Activated naive CD4-positive, alpha-beta T cell treated with Interleukin-2 at 50 U/mL for 16 hours (primary cell): ENCODE measurements at places on chromosomes 1 and 21.

DNA sequence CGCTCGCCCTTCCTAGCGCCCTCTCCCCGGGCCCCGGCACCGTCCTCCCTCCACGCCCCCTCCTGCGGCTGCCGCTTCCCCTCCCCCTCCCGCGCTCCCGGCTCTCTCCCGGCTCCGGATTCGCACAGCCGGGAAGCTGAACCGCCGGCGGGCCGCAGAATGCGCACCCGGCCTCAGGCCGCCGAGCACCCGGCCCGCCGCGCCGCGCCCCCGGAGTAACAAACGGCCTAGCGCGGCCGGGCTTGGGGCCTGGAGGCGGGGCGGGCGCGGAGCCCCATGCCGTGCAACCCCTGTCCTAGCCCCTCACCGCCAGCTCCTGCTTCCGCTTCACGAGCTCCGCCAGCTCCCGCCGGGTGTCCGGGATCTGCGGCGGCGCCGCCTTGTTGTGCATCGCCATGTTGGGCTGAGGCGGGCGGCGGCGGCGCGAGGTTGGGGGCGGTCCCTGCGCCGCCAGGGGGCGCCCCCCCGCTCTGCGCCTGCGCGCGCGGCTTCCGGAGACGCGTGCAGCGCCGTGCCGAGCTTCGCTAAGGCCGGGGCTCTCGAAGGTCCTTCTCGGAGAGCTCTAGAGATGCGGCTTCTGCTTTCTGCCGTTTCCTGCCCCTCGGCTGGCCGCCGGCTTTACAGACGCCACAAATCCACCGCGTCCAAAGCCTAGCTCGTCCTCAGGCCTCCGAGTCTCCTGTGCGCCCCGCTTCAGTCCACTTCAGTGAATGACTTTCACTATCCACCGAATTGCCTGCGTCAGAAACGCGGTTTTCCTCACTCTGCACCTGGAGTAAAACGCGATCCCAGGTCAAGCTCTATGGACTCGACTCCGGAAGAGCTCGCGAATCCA lies at the start of gene MEAF6:
TSS of gene MEAF6 (minus strand) at position 417 of the 835 bp plus-strand sequence. CDS start at position 397, 20 bp downstream.
- DNase-seq = peak; percentile 83

DNA sequence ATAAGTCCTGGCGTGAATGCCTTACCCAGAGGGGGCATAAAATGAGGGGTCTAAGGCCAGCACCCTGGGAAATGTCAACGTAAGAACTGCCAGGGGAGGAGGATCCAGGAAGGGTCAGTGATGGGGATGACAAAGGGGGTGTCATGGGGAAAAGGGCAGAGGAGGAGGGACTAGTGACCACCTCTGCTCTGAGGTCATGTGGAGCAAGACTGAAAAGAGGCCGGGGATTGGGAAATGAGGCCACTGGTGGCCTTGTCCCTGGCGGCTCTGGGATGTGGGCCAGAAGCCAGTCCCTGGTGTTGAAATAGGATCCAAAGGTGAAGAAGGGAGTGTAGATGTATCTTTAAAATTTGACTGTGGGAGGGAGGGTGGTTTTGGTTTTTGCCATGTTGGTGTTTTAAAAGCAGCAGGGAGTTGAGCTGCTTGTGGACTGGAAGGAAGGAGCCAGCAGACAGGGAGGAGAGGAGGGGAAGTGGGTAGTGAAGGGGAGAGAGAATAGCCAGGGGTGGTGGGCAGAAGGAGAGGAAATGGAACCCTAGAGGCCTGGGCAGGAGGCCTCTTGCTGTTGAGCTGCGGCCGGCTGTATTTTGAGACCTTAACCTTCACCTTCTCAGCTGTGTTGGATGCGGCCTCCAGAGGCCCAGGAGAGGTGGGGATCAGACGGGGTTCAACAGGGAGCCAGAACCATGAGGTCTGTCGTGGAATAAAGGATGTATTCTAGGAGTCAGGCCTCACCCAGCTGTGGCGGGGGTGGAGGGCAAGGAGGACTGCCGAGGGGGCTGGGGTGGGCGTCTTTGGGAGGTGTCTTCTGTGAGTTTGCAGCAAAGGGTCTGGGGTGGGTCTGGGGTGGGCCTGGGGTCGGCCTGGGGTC lies 92.5 kb downstream of the DHRS3 start:
- no peak for DNase-seq

- DNase-seq = no peak
These were observed 214.4 kb downstream of the NRIP1 start for GRCh38 chr21:14850394-14850793.

DNA sequence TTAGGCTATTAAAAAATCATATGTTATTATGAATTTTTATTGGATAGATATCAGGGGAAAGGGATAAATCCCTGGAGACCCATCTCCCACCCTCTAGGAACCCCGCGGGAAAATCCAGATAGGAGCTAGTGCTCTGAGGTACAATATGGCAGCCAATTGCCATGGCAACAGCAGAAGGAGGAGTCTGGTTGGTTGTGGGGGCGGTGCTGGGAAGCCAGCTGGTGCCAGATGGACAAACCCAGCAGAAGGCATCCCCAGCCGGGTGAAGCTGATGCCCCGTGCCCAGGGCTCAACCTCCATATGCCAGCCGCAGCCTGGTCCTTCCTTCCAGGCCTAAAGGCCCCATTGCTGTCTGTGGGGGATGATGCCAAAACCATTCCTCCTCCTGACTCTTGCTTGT lies 38.3 kb downstream of the RHBG start:
- no peak for DNase-seq

DNA sequence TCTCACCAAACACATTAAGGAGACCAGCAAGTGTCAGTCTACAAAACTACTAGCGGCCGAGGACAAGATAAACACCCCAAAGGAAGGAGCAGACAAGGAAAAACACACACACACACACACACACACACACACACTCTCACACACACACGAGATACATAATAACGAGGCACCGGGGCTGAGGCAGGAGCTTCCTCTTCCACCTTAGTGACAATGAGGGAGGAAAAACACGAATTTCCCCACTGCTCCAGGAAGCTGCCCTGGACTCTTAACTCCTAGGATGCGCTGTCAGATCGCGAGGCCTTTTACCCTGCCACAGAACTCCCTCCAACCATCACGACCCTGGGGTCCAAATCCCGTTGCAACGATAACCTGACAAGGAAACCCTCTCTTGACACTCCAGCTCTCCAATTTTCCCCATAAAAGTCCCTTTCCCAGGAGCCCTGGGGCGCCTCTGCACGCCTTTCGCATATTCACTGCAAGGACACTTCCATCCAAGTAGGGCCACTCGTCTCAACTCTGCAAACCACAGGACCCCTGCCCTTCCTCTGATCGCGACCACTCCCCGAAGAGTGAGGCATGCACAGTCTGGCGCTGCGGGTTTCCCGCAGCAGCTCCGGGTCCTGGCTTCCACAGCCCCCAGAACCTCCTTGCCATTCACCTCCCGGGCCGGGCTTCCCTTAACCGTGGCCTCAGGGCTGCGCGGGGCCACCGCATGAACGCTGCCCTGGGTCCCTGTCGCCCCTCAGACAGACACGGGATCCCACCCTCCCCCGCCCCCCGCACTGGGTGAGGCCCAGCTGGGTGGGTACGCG lies 581 bp downstream of the ETV3 start:
- DNase-seq = no peak

DNA sequence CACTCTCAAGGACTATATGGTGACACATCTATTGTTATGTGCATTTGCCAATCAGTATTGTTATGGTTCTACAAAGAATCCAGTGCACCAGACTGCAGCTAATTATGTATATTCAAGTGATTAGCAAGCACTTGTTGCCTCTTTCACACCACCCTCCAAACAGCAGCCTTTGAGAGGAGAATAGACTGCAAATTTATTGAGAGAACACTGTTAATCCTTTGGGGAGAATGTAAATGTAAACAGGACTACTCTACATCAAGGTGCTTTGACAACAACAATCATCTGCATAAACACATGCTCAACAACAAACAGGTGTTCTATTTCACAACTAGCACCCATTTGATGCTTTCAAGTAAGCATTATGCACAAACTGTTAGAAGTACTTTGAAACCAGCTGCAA lies 117.4 kb downstream of the AKT3 start:
- no peak for DNase-seq

- no peak for DNase-seq
These were observed 21.1 kb downstream of the SYNC start for GRCh38 chr1:32681509-32681908.

DNA sequence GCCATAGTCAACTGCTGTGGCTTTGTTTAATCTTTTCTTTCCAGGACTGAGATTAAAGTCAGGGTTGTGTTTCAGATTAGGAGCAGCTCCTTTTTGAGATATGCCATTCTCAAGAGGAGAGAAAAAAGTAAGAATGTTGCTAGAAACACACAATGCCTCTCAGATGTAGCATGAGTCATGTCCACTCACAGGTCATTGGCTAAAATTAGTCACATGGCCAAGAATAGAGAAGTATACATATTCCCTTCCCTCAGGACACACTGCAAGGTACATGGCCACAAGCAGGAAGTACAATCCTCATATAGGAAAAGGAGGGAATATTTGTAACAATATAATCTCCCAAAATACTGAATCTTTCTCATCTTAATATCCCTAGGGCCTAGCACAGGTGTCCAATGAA lies 141.9 kb upstream of the PTBP2 start:
- no peak for DNase-seq

DNA sequence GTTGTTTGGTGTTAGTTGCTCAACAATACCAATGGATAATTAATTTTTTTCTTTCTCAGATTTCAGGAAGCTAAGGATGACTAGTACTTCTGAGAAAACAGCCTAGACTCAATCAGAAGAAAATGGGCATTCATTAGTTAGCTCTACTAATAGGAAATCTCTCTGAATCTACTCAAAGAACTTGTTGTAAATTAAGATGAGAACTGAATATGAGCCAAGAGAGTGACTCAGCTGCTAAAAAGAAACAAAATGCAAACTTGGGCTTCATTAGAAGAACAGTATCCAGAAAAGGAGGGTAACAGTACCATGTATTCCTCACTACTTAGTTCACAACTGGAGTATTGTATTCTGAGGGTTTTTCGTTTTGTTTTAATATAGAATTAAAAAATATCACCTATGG lies 12.5 kb downstream of the FOXJ3 start:
- DNase-seq = no peak

DNA sequence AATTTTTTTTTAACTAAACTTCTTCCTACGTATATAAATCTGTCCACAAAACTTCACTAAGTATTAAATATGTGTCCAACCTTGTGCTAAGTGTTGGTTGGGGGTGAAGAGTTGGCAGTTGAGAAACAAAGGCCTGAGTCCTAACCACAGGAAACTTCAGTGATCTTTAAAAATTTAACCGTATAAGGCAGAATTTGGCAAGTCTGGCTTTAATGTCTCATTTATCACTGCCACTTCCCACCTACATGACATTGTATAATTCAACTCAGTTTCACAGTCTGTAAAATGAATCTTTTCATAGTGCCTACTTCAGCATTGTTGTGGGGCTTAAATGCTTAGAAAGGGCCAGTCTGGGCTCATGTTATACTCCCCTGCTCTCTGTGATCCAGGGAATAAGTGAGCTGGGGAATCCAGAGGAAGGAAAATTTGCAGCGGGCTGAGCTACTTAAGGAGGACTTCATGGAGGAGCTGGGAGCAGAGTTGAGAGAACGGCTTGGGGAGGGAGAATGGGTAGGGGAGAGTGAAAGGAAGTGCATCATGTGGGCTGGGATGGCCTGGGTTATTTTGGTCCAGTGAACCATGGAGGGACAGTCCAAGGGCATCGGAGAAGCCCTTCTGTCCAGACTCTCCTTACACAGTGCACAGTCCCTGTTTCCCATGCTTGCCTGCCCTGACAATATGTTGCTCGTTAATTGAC lies 14.5 kb downstream of the IFNAR2 start:
- DNase-seq = no peak

- DNase-seq = no peak
These were observed 7.0 kb downstream of the C1orf53 start for GRCh38 chr1:197909384-197909783.

- DNase-seq = peak; percentile 15
These were observed 22.2 kb upstream of the C1orf174 start for GRCh38 chr1:3922201-3922725.

DNA sequence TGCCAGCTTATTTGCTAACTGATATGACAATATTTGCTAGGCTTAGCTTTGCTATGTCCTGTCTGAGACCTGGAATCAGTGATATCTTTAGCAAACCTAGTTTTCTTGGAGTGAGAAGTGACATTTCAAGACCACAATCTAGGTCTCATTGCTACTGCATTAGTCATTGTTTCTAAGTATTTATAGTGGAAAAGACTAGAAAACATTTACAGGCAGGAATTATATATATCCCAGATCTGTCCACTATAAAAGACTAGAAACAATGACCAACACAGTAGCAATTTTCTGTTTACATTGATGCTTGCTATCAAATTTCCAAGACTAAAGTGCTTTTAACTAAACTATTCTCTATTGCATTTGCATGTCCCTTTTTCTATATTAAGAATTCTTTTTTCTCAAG lies 5.0 kb upstream of the RGS18 start:
- no peak for DNase-seq

- DNase-seq = no peak
These were observed 15.5 kb downstream of the IBA57 start for GRCh38 chr1:228180959-228181644.

DNA sequence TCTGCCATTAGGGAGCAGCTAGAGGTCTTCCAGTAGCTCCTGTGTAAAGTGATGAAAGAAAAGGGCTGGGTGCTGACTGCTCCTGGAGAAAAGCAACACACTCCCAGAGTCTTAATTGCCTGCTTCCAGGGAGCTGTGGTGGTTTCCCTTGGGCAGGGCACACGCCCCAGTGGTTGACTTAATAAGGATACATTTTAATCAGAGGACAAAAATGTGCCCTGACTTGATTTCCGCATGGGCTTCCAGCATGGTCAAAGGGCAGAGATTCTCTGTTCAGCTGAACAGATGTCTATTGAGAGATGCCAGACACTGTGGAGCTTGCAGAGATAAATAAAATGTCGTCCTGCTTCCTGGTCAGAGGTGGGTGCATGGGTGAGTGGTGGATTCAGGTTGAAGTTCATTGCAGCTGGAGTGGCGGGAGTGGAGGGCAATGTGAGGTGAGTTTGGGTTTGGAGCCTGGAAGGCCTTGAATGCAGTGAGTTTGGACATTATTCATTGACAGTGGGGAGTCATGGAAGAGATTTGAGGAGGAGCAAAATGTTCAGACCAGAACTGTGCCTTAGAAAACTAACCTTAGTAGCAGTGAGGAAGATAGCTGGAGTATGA lies 16.0 kb downstream of the QSOX1 start:
- no peak for DNase-seq

DNA sequence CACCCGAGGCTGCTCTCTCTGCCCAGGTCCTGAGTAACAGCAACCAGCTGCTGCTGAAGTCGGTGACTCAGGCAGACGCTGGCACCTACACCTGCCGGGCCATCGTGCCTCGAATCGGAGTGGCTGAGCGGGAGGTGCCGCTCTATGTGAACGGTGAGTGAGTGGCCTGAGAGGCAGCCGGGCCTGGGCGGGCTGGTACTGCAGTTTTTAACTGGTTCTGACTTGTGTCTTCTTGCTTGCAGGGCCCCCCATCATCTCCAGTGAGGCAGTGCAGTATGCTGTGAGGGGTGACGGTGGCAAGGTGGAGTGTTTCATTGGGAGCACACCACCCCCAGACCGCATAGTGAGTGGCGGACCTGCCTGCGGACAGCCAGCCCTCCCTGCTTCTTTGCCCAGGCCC lies 91.2 kb upstream of the CD1D start:
- DNase-seq = no peak

- DNase-seq = no peak
These were observed 53.2 kb downstream of the PTGS2 start for GRCh38 chr1:186627019-186627418.
